ENCODE measurements at places on chromosomes 3 and 15.
A peak's percentile ranks its signal among the peaks of the same experiment; 100 is the strongest.

DNA sequence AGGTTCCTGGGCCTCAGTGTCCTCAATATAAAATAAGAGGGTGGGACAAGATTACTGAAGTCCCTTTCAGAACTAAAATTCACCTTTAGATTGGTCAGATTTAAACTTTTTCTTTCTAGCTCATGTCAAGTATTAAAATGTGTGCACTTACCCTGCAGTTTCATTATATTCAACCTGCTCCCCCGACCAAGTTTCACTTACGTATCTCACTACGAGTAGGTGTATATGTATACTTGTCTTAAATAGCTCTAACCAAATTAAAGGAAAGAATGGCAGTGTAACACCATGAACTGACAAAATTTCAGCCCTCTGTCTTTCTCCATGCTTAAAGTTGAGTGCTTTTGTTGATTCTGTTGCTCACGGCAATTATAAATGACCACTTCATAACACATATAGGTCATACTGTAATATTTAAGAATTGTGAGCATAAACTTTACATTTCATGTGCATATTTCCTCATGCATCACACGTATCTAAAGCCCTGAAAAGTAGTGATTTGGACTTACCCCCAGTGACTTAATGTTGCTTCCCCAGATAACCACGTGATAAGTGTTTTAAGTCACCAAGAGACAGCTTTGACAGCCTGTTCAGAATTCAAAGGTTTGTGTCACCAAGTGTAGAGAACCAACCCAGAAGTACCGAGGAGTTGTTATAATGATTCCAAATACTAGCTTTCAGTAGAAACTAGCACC, 70.0 kb downstream of the PGPEP1L start:
- no peak for DNase-seq

- no peak for DNase-seq
These were observed 301.8 kb upstream of the MCTP2 start for GRCh38 chr15:93929375-93930094.

DNA sequence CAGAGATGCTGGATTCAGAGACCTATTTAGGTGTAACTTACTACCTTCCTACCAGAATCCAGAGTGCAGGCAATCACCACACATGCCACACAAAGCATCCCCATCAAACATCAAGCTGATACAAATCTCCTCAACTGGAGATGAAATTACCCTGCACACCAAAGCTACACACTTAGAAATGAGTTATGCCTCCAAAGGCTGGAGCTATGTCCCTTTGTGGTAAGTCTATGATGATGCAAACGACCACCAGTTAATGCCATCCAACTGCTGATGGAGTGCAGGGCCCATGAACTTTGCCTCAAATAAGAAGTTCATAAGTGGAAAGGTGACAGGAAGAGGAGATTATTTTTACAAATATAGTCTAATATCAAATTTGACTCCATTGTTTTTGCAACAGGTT, 38.1 kb downstream of the PDZRN3 start:
- no peak for DNase-seq

- no peak for DNase-seq
These were observed 3.7 kb upstream of the TF start for GRCh38 chr3:133742351-133743091.

DNA sequence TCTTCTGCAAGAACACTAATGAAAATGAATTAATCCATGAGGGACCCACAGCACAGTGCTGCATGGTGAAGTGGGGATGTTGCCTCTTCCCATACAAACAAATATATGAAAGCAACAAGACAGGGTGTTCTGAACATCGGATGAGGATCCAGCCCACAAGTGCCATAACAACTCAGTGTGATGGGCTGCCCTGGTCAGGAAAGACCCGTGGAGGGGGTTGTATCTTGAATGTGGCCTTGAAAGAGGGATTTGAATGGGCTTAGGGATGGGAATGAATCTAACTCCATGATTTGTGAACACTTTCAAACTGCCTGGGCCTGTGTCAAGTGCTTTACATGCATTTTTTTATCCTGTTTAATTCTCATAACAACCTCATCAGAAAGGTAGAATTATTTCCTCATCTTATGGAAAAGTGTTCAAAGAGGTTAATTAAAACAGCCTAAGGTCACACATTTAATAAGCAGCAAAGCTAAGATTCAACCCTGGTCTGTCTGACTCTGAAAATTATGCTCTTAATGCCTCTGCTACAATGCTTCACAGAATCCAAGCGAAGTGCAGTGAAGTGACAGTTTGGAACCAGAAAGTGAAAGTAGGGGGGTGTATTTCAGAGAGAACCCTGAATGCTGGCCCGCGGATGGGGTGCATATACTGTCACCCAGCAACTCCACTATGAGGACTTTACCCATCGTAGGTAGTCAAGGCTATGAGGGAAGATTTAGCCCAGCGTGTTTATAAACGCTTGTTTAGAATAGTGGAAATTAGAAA, 65.6 kb upstream of the HEG1 start:
- DNase-seq, result peak; percentile 31

GRCh38 chr3:12999147-13000140, 73.8 kb downstream of the IQSEC1 start:
- no peak for DNase-seq

DNA sequence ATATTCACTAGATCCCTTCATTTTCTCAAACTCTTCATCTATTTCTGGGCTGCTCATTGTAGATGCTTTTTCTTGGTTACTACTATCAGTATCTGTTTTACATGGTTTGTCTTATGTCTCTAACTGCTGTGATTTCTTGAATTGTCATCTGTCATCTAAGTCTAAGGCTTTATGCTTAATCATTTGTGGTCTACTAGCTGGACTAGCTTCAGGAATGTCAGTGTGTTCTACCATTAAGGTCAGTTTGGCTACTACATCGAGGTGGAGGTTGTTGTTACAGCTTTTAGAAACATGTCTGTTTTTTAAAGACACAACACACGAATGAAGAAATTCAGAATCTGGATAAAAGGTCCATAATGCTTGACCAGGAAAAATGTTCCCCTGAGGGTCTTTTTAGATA, 82.2 kb downstream of the ABI3BP start:
- DNase-seq, result no peak

DNA sequence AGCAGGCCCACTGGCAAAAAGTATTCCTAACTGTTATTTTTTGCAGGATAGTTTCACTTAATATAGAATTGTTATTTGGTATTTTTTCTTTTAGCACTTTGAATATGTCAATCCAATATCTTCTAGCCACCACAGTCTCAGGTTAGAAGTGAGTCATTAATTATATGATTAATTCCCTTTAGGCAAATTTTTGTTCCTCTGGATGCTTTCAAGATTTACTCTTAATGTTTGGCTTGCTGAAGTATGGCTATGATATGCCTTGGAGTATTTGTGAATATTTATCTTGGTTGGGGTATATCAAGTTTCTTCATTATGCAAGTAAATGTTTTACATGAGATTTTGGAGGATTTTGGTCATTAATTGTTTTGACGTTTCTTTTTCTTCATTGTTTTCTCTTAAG, 152.1 kb upstream of the ALCAM start:
- no peak for DNase-seq

DNA sequence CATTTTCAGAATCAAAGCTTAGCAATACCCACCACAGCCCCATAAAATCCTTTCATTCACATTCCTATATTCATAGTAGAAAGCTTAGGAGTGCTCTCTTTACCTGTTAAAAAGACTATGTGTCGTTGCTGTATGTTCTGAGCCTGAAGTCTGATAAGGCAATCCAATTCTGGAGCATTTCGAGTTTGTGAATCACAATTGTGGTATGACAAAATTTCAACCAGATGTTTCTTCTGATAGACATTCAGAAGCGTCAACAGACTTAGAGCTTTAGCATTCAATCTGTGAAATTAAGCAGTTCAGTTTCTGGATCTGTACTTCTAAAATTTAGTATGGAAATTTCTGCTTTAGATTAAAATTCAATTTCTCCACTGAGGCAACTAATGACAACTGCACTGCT, 58.3 kb downstream of the TASOR start:
- DNase-seq, result no peak

- DNase-seq, result no peak
These were observed 267.0 kb upstream of the UMPS start for GRCh38 chr3:124463234-124463633.

DNA sequence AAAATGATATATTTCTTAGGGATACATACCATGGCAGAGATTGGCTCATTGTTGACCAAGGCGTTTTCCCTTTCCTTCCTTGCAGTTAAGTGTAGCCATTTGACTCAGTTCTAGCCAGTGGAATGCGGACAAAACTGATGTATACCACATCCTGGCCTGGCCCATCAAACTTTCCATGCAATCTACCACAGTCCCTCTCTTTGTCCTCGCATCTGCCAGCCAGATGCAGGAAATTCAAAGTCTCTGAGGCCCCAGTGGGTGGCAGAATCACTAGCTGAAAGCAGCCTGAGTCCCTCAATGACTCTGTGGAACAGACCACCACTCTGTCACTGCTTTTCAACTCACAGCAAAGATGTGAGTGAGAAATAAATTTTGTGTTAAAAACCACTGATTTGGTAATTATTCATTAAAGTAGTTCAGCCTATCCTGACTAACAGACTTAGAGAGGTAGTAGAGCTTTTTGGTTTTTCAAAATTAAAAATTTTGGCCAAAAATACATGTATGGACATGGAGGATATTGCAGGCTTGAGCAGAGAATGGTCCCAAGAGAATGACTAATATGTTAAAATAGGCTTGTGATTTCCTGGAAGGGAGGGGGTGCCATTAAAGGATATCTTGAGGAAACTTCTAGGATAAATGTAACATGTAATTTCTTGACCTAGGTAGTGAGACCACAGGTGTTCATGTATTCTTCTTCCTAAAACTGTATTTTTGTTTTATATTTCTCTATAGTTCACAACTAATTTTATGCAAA, 10.9 kb downstream of the LRRFIP2 start:
- peak; percentile 56 for DNase-seq

DNA sequence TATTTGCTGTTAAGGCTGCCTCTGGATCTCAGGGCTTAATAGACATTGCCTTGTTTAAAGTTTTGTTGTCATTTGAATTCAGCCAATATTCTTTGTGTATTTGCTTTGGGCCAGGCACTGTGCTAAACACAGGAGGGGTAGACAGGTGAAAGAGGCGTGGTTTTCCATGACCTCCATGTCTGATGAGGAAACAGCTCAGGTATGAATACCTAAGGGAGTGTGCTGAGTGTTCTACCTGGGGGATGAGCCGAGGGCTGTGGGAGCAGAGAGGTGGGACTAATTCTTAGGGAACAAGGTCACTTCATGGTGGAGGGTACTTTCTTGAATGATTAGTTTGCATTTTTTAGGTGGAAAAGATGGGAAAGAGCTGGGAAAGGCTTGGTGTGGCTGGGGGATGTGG, 108.2 kb downstream of the THSD4 start:
- DNase-seq, result no peak
